ENCODE measurements at places on chromosomes 6 and 20. TPM values are rescaled to one million over a fixed set of nuclear protein-coding genes. Genes with fewer than 3 reads are reported as not detected.

DNA sequence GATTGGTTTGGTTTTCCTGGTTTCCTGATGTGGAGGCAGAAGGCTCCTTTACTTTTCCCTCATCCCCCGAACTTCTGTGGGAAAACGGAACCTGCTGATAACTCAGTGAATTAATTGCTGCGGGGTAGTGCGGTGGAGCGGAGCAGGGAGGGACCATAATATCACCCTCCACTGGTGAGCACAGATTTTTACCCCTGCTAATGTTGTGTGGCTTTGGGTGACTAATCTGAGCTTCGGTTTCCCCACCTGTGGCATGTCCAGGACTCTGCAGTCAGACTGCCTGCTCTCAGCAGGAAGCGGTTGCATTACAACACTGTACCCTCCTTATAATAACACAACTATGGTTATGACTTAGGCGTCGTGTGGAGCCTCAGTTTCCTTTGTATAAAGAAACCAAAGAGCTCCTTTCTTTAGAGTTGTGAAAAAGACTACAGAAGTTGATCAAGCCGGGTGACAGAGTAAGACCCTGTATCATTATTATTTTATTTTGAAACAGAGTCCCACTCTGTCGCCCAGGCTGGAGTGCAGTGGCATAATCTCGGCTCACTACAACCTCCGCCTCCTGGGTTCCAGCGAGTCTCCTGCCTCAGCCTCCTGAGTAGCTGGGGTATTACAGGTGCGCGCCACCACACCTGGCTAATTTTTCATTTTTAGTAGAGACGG lies 2.2 kb upstream of the ID1 start:
- DNase-seq, result peak; percentile 87

- DNase-seq, result peak; percentile 66
Measured at GRCh38 chr6:37256692-37257319, 766 bp upstream of the TBC1D22B start.

SAMD10 gene
- 1.3 TPM for total RNA-seq

DNA sequence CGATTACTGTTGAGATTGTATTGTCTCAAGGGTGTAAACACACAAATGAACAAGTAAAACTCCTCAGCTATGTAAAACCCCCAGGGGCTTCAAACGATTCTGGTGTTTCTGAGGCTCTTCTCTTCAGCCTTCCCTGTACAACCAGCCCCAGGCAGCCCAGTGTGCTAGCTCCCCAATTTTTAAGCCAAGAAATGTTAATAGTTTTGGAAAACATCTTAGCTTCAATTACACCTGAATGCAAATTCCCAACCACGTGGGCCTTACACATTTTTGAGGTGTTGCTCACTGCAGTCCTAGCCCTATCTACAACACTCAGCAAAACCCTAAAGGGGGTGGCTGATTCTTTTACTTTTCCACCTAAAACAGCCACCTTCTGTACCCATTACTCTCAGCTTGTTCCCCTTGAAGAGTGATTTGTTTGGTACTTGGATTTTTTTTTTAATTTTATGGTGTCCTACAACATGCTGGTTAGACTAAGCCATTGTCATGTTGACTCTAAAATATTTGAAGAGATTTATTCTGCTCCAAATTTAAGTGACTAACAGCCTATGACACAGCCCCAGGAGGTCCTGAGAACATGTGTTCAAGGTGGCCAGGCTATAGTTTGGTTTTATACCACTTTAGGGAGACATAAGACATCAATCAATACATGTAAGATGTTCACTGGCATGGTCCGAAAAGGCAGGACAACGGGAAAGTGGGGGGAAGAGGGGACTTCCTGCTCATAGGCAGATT lies 48.7 kb downstream of the ADAT2 start:
- DNase-seq, result no peak

All from fibroblast of villous mesenchyme (primary cell).